ENCODE measurements at places on chromosomes 1 and 21. TPM values are rescaled to one million over a fixed set of nuclear protein-coding genes. Genes with fewer than 3 reads are reported as not detected.

DNA sequence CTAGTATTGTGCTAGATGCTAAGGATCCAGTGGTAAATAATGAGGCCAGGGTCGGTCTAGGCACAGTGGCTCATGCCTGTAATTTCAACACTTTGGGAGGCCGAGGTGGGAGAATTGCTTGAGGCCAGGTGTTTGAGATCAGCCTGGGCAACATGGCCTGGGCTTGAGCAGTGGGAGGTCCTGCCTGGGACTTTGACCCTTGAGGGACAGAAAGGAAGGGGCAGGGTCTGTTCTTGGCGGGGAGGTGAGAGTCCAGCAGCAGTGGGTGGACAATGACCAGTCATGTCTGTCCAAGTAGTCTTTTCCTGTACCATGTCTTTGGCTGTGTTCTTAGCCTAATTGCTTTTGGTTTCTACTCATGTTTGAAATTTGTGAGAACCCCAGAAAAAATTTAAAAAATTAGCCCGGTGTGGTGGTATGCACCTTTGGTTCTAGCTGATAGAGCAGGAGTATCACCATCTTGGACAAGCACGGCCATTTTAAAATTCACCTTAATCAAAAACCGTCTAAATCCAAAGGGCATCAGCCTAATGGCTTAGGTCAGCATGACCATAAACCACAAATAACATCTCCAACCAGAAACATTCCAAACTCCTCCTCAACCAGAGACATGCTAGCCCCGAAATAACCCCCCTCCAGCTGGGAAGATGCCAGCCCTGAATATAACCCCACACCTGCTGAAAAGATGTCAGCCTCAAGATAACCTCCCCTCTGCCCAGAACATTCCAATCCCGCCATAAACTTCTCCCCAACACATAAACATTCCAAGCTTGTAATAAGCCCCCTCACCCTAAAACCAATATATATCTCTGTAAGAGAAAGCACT lies 6.8 kb upstream of the AK2 start:
- DNase-seq: no peak

DNA sequence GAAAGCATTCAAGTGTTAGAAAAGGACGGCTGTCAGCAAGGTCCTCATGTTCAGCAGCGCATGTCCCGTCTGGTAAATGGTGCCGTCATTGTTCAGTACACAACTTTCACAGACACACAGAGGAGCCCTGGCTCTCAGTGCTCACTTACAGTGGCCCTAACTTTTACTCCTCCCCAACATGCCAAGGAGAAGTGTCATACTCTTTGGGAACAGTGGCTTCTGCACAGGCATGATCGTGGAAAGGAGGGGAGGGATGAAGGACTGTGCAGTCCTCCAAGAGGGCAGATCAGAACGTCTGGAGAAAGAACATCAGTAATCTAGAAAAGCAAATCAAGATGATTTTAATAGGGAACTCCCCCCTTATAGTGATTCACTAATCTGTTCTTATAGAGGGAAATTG lies 3.8 kb upstream of the GRHL3 start:
- DNase-seq: no peak

DNA sequence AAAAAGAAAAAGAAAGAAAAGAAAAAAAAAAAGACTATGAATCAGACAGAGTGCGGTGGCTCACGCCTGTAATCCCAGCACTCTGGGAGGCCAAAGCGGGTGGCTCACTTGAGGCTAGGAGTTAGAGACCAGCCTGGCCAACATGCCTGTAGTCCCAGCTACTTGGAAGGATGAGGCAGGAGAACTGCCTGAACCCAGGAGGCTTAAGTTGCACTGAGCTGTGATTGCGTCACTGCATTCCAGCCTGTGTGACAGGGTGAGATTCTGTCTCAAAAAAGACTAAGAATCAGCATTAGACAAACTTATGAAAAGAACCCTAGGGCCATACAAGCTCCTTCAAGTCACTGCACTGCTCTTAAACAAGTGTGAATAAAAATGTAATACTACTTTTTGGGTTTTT lies 16.9 kb downstream of the PSMB4 start:
- DNase-seq: no peak

DNA sequence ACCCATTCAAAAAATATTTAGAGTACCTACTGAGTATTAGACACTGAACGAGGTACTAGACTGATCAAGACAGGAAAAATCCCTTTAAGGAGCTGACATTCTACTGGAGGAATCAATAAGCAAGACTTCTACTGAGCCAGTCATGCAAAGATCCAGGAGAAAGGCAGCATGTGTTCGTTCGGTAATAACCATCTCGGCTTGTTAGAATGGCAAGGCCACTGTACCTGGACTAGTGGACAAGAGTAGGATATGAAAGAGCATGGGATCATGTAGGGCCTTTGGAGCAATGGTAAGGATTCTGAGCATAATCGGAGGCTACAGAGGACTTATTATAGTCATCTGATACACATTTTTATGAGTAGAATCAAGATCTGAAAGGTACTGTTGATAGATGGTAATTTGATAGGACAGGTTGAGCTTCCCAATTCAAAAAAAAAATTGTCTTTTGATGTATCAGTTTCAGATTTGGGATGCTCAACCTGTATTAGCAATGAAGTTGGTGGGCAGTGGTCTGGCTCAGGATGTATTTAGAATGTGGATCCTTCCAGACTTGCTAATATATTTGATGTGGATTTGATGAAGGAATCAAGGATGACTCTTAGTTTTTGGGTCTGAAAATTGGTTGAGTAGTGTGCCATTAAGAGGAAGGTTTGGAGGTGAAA lies 2.3 kb downstream of the COX20 start:
- DNase-seq: no peak

GRCh38 chr1:182520736-182521135 lies 68.3 kb downstream of the RNASEL start:
- DNase-seq: no peak

- DNase-seq: no peak
Measured at GRCh38 chr1:17441265-17441992, 2.0 kb upstream of the RCC2 start.

The RGS1 gene
- total RNA-seq: 27.1 TPM

GRCh38 chr21:22885614-22886013 lies 1887.4 kb downstream of the NCAM2 start:
- no peak for DNase-seq

- DNase-seq: no peak
Measured at GRCh38 chr1:234313171-234313570, 60.1 kb upstream of the COA6 start.
